ENCODE measurements at places on chromosomes 7 and 10.

- DNase-seq = no peak
These were observed 5.7 kb downstream of the SRRT start for GRCh38 chr7:100880645-100881044.

DNA sequence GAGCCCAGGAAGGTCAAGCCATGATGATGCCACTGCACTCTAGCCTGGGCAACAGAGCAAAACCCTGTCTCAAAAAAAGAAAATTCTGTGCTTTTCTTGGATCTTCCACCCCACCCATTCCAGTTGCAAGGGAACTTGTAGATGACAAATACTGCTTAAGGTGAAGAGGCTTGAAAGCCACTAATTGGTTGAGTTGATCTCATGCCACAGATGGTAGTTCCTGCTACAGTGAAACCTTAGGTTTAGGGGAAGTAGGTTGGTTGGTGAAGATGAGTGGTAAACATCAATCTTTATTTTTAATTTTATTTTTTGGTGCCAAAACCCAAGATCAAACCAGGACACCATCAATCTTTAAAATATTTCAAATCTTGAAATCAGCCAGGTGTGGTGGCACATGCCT is 2.9 kb upstream of the GDI2 start:
- DNase-seq = no peak

- DNase-seq = no peak
These were observed 566.1 kb upstream of the NRP1 start for GRCh38 chr10:33900596-33900995.

- no peak for DNase-seq
These were observed 103.3 kb downstream of the CHRM2 start for GRCh38 chr7:136971776-136972175.

DNA sequence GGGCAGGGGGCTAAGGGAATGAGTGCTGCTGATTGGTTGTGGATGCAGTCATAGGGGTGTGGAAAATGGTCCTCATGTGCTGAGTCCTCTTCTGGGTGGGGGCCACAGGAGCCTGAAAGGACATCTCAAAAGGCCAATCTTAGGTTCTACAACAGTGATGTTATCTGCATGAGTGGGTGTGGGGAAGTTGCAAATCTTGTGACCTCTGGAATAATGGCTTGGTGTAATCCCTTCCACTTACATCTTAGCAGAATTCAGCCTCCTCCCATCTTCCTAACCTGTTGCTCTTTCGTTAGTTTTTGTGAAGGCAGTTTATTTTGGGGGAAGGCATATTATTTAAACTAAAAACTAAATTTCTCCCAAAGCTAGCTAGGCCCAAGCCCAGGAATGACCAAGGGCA is 42.0 kb upstream of the OIT3 start:
- DNase-seq = no peak

DNA sequence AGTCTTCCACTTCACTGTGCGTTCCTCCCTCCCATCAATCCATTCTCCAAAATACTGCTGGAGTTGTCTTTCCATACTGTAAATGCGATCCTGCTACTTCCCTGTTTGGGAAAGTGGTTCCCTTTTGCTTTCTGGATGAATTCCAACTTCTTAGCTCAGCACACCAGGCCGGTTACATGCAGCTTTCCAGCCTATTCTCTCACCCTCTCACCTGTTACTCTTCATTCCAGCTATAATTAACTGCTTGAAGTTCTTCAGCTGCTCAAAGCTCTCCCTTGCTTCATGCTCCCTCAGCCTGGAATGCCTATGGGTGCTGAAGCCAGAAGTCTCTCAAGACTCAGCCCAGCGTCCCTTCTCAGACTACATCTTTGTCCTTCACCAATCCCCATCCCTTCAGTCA is 6.0 kb upstream of the ZNRF2 start:
- DNase-seq = no peak

- no peak for DNase-seq
These were observed 71.8 kb downstream of the CDH23 start for GRCh38 chr10:71468363-71469094.

GRCh38 chr10:95988702-95989101 is 54.7 kb upstream of the CCNJ start:
- no peak for DNase-seq

GRCh38 chr7:30188811-30189210 is 54.0 kb downstream of the MTURN start:
- no peak for DNase-seq

- no peak for DNase-seq
These were observed 235.5 kb downstream of the CCSER2 start for GRCh38 chr10:84563868-84564267.

- DNase-seq = no peak
These were observed 38.2 kb upstream of the C10orf71 start for GRCh38 chr10:49260644-49261296.

- no peak for DNase-seq
These were observed 80.7 kb upstream of the EMX2 start for GRCh38 chr10:117461766-117462423.

DNA sequence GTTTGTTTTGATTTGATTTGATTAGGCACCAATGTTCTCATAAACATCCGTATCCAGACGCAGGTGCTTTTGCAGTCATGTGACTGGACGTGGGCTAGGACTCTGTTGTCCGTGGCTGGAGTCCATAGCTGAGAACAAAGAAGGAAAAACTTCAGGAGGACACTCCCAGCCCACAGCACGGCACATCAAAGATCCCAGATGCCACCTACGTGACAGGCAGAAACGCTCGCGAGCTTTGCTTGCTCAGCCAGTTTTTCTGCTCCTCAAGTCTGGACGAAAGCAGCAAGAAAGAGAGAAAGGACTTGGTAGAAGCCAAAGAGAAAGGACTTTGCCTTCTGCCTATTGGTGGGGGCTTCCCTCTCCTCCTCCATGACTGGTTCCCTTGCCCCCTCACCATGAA is 6.9 kb upstream of the ZKSCAN1 start:
- DNase-seq = no peak
